Stimulated activated CD8-positive, alpha-beta memory T cell treated with anti-CD3 and anti-CD28 coated beads, Interleukin-7, amount 100 ng/mL, for 24 hours (primary cell): ENCODE measurements at places on chromosomes 12 and 14.

DNA sequence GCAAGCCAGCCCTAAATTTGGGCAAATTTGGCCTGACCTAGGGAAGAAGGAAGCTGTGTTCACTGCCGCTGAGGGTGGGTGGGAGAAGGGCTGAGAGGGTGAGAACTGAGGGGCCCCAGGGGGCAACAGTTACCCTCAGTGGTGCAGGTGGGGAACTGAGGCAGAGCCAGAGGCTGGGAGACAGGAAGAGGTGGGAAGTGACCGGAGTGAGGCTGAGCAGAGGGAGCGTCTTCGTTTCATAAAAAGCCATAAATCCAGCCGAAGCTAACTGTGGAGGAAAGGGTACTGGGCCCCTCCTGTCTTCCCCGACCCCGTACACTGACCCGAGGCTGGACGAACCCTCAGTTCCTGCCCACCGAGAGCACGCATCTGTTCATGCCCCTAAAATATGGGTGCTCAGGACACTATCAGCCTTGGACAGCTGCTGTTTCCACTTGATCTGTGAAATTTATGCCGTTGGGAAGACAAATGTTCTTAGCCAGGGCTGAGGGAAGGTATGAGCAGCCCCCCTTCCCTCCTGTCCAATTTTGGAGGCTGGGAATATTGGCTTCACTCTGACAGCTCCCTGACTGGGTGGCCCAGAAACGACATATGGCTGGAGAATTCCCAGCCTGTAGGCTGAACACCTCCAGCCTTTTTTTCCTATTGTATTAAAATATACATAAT lies 116.5 kb downstream of the KIF26A start:
- no peak for DNase-seq

- DNase-seq = no peak
Measured at GRCh38 chr12:14874882-14875281, 10.8 kb downstream of the MGP start.

GRCh38 chr12:46718495-46718894 lies 107.3 kb downstream of the SLC38A4 start:
- DNase-seq = no peak

GRCh38 chr12:12553208-12553785 lies 9.4 kb downstream of the DUSP16 start:
- no peak for DNase-seq

GRCh38 chr12:3049611-3050249 lies 27.4 kb upstream of the TSPAN9 start:
- no peak for DNase-seq

GRCh38 chr14:21185491-21185890 lies 29.6 kb upstream of the OR5AU1 start:
- no peak for DNase-seq

GRCh38 chr14:58216544-58216943 lies 16.6 kb downstream of the ACTR10 start:
- DNase-seq = no peak

GRCh38 chr14:104938960-104939359 lies 14.3 kb downstream of the PLD4 start:
- DNase-seq = no peak

GRCh38 chr12:51521554-51522276 lies 69.3 kb upstream of the SCN8A start:
- no peak for DNase-seq

GRCh38 chr14:67373347-67373746 lies 13.2 kb downstream of the EIF2S1 start:
- no peak for DNase-seq

GRCh38 chr12:9760699-9761418 lies at the start of gene CD69:
Gene CD69 (minus strand): TSS chr12:9760901. CDS start chr12:9760820, 81 bp downstream.
- no peak for DNase-seq

DNA sequence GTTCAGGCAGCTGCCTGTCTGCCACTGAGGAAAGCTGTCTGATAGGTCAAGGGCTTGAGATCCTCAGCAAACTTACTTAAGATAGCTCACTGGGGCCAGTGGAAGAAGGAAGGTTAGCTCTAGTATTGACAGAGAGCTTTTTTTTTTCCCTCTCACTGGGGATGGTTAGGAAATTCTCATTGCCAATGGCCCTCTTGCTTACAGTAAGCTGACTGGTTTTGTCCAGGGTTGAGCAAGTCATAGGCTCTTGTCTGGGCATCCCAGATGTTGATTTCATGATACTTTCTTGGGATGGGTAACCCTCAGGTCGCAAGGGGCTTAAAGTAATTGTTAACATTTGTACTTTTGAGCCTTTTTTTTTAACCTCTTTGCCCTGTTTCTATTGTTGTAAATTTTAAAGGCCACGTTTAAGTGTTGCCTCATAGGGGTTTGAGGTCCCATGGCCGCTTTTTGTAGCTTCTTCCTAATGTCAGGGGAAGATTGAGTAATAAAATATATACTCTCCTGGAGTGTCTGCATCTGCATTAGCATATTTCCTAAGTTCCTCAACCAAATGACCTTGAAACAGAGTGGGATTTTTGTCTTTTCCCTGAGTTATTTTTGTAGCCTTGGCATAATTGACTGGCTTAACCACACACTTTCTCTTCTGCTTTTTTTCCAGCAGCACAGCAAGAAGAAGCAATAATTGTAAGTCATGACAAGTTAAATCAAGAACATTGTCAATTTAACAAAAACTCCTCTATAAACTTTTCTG lies 716.0 kb downstream of the LRFN5 start:
- no peak for DNase-seq

DNA sequence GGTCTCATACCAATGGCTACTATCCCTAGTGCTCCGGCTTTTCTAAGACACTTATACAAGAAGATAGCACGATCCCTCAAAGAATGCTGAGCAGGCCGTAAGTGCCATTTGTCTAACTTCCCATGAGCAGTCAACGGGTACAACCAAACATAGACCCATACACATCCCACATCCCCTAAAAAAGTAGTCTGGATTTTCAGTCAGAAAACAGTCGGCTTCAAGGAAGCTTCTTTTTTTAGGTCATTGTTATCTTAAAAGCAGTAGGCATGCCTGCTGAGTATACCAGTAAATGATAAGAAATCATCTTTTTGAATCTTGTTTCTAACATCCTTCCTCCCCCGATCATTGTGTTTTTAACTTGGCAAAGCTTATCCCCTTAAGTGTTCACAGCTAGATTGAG lies 19.8 kb downstream of the OSBPL8 start:
- no peak for DNase-seq

DNA sequence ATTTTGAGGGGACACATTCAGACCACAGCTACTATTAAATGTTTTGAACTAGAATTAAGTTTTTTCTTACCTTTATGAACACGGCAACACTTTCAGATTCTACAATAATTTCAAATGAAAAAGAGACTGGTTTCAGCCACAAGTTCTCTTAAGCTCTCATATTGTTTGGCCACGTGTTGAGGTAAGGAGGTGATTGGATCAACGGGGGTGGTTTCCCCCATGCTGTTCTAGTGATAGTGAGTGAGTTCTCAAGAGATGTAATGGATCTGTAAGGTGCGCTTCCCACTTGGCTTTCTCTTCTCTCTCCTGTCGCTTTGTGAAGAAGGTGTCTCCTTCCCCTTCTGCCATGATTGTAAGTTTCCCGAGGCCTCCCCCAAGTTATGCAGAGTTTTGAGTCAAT lies 48.9 kb upstream of the DYRK2 start:
- DNase-seq = no peak

- DNase-seq = no peak
Measured at GRCh38 chr12:102865821-102866615, 51.0 kb downstream of the PAH start.

DNA sequence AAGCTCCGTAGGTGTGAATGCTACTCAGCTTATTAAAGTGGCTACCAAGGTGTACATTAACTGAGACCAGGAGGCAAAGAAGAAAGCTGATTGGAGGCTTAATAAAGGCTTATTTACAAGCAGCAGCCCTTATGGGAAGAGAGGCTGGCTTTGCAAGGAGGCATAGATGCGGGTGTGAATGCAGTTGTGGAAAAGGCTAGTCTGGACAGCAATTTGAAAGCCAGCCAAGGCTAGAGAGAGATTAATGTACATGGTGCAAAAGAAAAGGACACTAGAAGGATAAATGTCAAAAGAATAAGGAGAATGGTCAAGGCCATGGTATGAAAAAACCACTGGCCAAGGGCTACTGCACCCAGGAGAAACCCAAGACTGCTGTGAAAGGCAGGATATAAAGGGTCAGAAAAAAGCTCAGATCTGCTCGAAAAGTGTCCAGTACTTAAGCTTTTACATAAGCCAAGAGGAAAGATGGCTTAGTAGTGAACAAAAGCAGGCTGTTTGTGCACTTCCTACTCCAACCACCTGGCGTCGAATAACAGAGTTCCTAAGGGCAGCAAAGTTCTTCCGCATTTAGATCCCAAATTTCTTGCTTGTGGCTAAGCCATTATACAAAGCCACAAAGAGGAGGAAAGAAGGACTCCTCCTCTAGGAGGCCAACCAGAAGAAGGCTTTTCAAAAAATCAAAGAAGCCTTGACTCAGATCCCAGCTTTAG lies 24.0 kb downstream of the KLRK1 start:
- DNase-seq = no peak

DNA sequence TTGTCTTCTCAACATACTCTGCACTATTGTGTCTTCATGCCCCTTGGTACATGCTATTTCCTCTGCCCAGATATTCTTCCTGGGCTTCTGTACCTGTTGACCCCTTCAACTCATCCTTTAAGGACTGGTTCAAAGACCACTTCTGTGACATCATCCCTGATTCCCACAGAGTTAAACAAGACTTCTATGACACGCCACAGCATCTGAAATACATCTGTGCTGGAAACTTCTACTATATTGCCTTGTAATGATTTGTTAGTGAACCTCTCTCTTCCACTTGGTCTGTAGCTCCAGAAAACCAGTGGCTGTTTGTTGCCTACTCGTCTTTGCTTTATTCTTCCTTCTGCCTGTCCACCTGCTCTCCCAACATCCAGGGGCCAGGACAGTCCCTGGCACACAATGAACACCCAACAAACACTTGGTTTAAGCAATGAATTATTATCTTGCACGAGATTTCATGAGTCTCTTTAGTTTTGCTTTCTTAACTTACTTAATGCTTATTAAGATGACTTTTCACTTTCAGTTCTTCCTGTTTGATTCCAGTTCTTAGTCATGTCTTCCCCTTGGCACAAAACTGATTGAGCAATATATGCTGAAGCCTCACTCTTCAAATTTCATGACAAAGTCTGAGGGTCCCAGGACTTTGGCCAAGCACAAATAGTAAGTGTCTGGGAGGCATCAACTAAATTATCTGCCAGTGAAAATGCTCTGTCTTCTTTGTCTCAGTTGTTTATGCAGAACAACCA lies 485.9 kb downstream of the APAF1 start:
- DNase-seq = no peak

DNA sequence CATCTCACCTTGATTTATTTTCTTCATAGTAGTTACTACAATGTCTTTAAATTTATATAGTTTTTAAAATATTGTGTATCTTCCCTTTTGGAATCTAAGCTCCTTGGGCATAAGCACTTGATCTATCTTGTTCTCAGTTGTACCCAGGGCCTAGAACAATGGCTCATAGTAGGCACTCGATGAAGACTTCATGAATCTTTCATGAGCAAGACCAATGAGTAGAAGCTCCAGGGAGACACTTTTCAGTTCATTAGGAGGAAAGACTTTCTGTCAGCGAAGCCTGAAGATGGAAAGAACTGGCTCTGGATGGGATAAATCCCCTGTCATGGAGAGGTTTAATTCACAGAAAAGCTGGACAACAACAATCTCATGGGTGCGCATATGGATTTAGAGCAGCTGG lies 140.2 kb upstream of the CRY1 start:
- no peak for DNase-seq

- DNase-seq = no peak
Measured at GRCh38 chr12:132284827-132285741, 44.3 kb downstream of the GALNT9 start.

GRCh38 chr12:101795013-101795412 lies 35.7 kb downstream of the GNPTAB start:
- DNase-seq = no peak

- no peak for DNase-seq
Measured at GRCh38 chr12:64821116-64821630, 3.3 kb upstream of the TBC1D30 start.

DNA sequence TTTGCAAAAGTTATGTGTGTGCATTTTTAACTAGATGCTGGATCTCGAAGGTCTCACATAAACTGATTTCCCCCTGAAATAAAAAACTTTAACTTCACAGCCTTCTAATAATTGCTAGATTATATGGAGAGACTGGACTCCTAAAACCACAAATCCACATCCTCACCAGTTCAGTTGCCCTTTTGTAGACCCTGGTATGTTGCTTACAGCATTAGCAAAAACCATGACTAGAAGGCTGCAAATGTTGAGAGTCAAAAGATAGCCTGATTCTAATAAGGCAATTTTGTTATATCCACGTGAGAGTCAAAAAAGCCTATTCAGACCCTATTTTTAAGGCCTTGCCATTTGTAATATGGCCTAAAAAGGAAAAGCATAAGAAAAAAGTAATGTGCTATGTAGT lies 37.4 kb downstream of the RASSF8 start:
- DNase-seq = no peak

DNA sequence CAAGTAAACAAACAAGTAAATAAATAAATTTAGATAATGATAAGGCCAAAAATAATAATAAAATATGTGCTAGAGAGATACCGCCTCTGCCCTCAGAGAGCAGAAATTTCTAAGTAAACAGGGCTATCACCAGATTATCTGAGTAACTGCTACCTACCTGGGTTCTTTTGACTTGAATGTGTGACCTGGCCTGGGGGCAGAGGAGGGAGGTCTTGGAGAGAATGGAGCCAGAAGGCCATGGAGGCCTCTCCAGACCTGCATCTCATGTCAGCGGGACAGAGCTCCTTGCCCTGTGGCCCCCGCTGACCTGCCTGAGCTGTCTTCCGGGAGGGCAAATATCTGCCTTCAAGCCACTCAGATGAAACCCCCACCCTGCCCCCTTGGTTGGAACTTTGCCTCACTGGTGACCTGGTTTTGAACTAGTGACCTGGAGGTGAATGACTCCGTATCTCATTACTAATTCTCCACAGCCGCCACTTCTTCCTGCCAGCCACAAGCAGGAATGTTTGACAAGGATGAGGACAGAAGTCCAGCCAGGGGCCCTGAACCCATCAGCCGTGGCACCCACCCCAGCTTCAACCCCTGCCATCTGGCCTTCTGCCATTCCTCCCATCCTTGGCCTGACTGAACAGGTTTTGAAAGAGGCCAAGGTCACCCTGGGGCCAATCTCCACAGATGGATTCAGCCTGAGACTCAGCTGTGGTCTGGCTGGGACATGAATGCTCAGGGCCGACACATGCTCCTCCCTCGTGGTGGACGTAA lies 86.8 kb upstream of the PARP11 start:
- no peak for DNase-seq

- DNase-seq = no peak
Measured at GRCh38 chr14:31712244-31713127, 151.3 kb downstream of the NUBPL start.

DNA sequence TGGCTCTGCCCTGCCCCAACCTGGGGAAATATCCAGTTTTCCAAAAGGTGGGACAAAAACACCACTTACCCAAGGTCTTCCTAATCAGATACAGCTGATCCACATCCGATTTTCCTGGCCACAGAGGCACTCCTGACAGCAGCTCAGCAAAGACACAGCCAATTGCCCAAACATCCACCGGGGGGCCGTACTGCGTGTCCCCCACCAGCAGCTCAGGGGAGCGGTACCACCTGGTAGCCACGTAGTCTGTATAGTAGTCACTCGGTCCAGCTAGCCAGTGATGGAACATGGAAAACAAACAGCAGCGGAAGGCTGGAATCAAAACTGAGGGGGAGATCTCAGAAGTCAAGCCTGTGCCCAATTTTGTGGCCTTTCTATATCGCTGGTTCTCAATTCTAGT lies 28.8 kb downstream of the DMAC2L start:
- no peak for DNase-seq
